ENCODE measurements at places on chromosomes 5 and 9. TPM values are rescaled to one million over a fixed set of nuclear protein-coding genes. Genes with fewer than 3 reads are reported as not detected.
A peak's percentile ranks its signal among the peaks of the same experiment; 100 is the strongest.

RGS7BP gene
- 2.1 TPM for total RNA-seq

PCDHGA10 gene
- 7.4 TPM for total RNA-seq

MRNIP gene
- 8.9 TPM for total RNA-seq

CER1 gene
- total RNA-seq, result not detected

RAI14 gene
- 15.0 TPM for total RNA-seq

CACNA1B gene
- total RNA-seq, result 0.05 TPM

IRGM gene
- not detected for total RNA-seq

DNA sequence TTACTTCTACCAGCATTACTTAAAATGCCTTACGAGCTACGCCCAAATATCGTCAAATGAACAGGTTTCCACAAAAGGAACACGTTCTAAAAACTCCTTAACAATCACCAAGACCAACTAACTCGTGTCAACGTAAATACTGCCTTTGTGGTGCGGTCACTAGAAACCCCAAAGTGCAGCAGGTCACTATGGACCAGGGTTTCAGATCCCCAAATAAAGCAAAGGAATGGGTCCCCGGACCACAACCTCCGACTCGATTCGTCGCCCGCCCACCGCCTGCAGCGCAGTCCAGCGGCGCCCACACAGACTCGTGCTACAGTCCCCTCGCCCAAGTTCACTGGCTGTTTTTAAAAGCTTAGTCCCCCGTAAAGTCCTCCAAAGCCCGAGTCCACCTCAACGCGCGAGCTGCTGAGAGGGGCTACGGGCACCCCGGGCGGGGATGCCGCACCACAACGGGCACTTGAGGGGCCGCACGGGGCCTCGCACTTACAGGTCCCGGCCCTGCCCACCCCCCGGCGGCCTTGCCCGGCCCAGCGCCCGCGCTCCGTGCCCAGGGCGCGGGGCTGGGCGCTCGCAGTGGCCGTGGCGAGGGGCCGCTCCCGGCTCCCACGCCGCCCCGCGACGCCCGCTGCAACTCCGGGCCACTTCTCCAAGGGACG, 1.1 kb downstream of the NFIB start:
- H3K4me1 ChIP-seq, result peaks cover 3% of the 10 kb centered on the region
- no peaks in the 10 kb centered on the region for H3K36me3 ChIP-seq
- peak; percentile 41 for DNase-seq

DNA sequence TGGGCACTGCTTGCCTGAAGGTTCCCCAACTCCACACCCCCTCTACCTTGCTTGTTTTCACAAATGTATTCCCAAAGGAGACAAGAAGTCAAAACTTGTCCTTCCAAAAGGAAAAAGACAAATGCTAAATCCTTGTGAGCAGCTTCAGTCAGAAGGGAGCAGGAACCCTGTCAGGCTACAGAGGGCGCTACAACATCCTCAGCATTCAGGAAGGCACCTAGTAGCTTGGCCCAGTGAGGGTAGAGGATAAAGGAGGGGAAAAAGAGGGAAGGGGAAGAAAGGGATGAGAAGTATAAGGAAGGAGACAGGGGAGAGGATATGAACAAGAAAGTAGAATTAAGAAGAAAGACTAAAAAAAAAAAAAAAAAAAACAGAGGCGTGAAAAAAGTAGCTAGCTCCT, 97.5 kb downstream of the MLLT3 start:
- no peak for DNase-seq
- peaks cover 6% of the 10 kb centered on the region for H3K4me1 ChIP-seq
- no peaks in the 10 kb centered on the region for H3K27me3 ChIP-seq

- no peaks in the 10 kb centered on the region for H3K36me3 ChIP-seq
- H3K27me3 ChIP-seq, result no peaks in the 10 kb centered on the region
- H3K27ac ChIP-seq, result peak overlapping the region; percentile 94
- H3K4me1 ChIP-seq, result peaks cover 71% of the 10 kb centered on the region
- no peak overlapping the region for H3K4me3 ChIP-seq
Observed at GRCh38 chr5:14666357-14666756, 1.8 kb downstream of the OTULIN start.

GRCh38 chr5:56959326-56959725, 7.4 kb upstream of the MIER3 start:
- H3K4me3 ChIP-seq, result no peak overlapping the region
- no peak overlapping the region for H3K27ac ChIP-seq
- no peak for DNase-seq
- no peaks in the 10 kb centered on the region for H3K36me3 ChIP-seq

- no peak for DNase-seq
- no peaks in the 10 kb centered on the region for H3K4me1 ChIP-seq
- no peak overlapping the region for H3K4me3 ChIP-seq
Observed at GRCh38 chr5:169988206-169988605, 7.9 kb upstream of the INSYN2B start.

DNA sequence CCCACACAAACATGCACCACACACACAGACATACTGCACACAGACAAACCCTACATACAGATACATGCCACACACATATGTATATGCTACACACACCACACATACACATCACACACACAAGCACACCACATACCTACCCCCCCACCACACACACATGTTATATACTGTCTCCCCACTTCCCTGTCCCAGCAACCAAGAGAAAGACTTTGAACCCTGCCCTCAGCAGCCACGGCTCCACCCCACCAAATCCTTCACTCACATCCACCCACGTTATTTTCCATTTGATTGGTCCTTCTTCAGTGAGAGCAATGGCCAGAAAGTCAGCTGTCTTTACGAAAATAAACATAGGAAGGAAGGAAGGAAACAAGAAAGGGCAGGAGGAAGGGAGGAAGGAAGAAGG, 479.8 kb downstream of the DIRAS2 start:
- H3K36me3 ChIP-seq, result no peaks in the 10 kb centered on the region
- no peak overlapping the region for H3K27ac ChIP-seq
- DNase-seq, result no peak
- H3K27me3 ChIP-seq, result no peaks in the 10 kb centered on the region
- H3K4me1 ChIP-seq, result no peaks in the 10 kb centered on the region

GRCh38 chr9:85978496-85978895, 37.5 kb downstream of the NAA35 start:
- H3K27me3 ChIP-seq, result no peaks in the 10 kb centered on the region
- no peak overlapping the region for H3K4me3 ChIP-seq
- H3K36me3 ChIP-seq, result peaks cover 87% of the 10 kb centered on the region
- DNase-seq, result no peak

GRCh38 chr9:89449261-89449671, 48.6 kb downstream of the SEMA4D start:
- no peaks in the 10 kb centered on the region for H3K4me1 ChIP-seq
- H3K36me3 ChIP-seq, result no peaks in the 10 kb centered on the region
- no peak overlapping the region for H3K4me3 ChIP-seq
- H3K27me3 ChIP-seq, result no peaks in the 10 kb centered on the region
- H3K27ac ChIP-seq, result no peak overlapping the region
- no peak for DNase-seq

GRCh38 chr9:71767163-71767775, 1.0 kb downstream of the CEMIP2 start:
- DNase-seq, result no peak
- no peak overlapping the region for H3K27ac ChIP-seq

GRCh38 chr5:145978708-145979107, 42.3 kb downstream of the SH3RF2 start:
- H3K4me1 ChIP-seq, result peaks cover 56% of the 10 kb centered on the region
- H3K27me3 ChIP-seq, result no peaks in the 10 kb centered on the region

DNA sequence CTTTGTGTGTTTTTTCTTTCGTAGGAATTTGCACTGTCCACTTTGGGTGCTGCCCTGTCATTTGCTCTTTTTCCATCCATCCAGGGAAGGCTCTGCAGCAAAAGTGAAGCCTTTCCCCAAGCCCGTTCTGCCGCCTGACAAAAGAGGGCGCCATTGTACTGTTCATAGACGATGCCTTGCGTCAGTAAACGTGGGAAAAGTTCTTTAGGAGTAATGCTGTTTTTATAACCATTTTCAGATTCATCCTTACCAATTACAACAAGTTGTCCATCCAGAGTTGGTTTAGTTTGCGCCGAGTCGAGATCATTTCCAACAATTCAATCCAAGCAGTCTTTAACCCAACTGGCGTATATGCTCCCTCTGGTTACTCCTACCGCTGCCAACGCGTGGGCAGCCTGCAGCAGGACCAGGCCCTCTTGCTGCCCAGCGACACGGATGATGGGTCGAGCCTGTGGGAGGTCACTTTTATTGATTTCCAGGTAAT, 34.3 kb upstream of the RPS23 start:
- H3K36me3 ChIP-seq, result no peaks in the 10 kb centered on the region
- H3K4me1 ChIP-seq, result peaks cover 15% of the 10 kb centered on the region
- no peak overlapping the region for H3K4me3 ChIP-seq
- DNase-seq, result peak; percentile 54
- H3K27ac ChIP-seq, result peak overlapping the region; percentile 38

GRCh38 chr5:158226496-158226895, 367.6 kb upstream of the CLINT1 start:
- H3K27ac ChIP-seq, result no peak overlapping the region
- H3K36me3 ChIP-seq, result no peaks in the 10 kb centered on the region
- H3K4me3 ChIP-seq, result no peak overlapping the region
- no peak for DNase-seq
- H3K4me1 ChIP-seq, result no peaks in the 10 kb centered on the region

DNA sequence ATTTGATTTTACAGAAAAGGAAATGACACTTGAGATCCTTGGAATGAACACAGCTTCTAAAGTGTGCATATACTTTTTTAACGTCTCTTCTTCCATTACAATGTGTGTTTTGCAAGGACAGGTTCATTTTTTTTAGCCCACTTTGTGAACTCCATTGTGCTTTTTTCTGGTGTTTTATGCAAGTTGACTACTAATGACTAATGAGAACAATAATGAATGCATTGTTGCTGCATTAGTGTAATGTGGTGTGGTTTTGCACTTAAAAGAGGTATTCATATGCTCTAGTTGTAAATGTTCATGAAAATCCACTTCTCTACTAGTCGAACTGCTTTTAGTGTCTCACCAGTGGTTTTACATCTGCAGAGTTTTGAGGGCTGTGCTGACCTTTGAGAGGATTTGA, 93.6 kb downstream of the UHRF2 start:
- no peak overlapping the region for H3K27ac ChIP-seq
- H3K27me3 ChIP-seq, result no peaks in the 10 kb centered on the region
- DNase-seq, result no peak
- no peak overlapping the region for H3K4me3 ChIP-seq

DNA sequence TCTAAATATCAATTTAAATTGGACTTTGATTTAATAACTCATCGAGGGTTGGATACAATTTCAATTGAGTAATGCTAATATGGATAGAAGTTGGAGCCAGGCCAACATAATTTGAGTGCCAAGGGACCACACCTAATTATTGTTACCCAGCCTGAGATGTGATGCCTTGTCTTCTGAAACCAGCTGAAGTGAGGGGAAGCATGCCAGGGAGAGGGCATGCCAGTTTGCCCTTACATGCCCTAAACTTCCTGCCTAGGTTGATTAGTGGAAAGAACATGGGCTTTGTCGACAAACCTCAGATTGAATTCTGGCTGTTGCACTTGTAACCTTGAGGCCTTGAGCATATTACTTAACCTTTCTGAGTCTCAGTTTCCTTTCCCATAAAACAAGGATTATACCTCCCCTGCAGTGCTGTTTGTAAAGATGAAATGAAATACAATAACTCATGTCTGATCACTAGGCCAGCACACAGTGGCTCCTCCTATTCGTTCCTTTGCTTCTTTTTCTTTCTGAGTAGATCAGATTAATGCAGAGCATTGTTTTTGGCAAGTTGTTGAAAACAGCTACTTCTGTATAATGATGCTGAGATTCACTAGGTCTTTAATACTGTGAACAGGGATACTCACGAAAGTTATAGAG, 412.8 kb downstream of the TLE4 start:
- no peak overlapping the region for H3K27ac ChIP-seq
- H3K4me1 ChIP-seq, result no peaks in the 10 kb centered on the region
- H3K36me3 ChIP-seq, result no peaks in the 10 kb centered on the region
- H3K27me3 ChIP-seq, result no peaks in the 10 kb centered on the region

GRCh38 chr5:166166071-166166470, 2125.4 kb upstream of the WWC1 start:
- H3K4me3 ChIP-seq, result no peak overlapping the region
- no peaks in the 10 kb centered on the region for H3K4me1 ChIP-seq
- no peaks in the 10 kb centered on the region for H3K27me3 ChIP-seq
- H3K27ac ChIP-seq, result no peak overlapping the region
- DNase-seq, result no peak
- no peaks in the 10 kb centered on the region for H3K36me3 ChIP-seq

- H3K4me1 ChIP-seq, result no peaks in the 10 kb centered on the region
- no peaks in the 10 kb centered on the region for H3K36me3 ChIP-seq
- H3K4me3 ChIP-seq, result no peak overlapping the region
- no peak for DNase-seq
Observed at GRCh38 chr9:17380126-17380861, 198.6 kb upstream of the SH3GL2 start.

- DNase-seq, result no peak
- H3K27ac ChIP-seq, result no peak overlapping the region
- H3K36me3 ChIP-seq, result no peaks in the 10 kb centered on the region
- H3K4me1 ChIP-seq, result peaks cover 4% of the 10 kb centered on the region
- no peaks in the 10 kb centered on the region for H3K27me3 ChIP-seq
Observed at GRCh38 chr5:56129288-56129687, 103.8 kb downstream of the ANKRD55 start.

GRCh38 chr5:16742938-16743337, 126.1 kb upstream of the RETREG1 start:
- H3K27ac ChIP-seq, result no peak overlapping the region
- no peak for DNase-seq
- H3K4me3 ChIP-seq, result no peak overlapping the region
- no peaks in the 10 kb centered on the region for H3K4me1 ChIP-seq
- H3K36me3 ChIP-seq, result no peaks in the 10 kb centered on the region

DNA sequence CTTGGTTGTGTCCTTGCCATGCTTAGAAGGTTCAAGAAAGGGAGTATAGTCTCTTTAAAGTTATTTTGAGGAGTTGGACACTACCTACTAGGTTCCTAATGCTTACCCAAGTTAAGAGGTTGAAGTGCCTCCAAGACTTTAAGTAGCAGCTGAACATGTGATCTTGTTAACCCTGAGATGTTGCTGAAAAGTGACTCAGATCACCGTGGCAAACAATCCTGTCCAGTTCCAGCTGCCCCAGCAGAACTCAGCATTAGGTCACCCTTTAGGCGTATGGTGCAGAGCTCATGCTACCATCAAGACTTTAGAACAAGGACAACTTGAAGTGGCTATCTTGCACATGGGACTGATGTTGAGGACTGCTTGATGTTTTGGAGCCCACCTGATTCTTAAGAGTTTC, 22.5 kb downstream of the ZNF462 start:
- peaks cover 20% of the 10 kb centered on the region for H3K4me1 ChIP-seq
- no peak for DNase-seq
- H3K36me3 ChIP-seq, result no peaks in the 10 kb centered on the region

Measured in heart left ventricle (tissue), 16 donors.